ENCODE measurements at places on chromosomes 4 and X.

DNA sequence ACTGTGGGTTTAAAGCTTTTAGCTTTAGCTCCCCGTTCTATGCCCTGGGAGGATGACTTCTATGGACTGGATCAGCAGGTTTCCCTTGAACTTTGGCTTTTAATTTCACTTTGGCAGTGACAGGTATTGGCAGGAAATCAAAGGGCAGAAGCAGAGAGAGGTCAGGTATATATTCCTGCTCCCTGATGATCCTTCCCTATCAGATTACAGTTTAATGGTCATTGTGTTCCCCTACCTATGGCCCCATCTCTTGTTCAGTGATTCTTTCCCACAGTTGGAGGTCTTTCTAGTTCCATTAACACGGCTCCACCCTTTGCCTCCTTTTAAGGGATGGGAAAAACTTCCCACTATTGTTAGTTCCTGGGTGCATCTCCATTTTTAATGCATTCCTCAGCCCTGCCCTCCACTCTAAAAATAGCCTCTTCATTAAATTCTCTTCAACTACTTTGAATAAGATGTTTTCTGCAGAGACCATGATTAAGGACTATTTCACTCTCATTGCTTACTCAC lies 107.8 kb upstream of the TMEM47 start:
- no peak for DNase-seq

DNA sequence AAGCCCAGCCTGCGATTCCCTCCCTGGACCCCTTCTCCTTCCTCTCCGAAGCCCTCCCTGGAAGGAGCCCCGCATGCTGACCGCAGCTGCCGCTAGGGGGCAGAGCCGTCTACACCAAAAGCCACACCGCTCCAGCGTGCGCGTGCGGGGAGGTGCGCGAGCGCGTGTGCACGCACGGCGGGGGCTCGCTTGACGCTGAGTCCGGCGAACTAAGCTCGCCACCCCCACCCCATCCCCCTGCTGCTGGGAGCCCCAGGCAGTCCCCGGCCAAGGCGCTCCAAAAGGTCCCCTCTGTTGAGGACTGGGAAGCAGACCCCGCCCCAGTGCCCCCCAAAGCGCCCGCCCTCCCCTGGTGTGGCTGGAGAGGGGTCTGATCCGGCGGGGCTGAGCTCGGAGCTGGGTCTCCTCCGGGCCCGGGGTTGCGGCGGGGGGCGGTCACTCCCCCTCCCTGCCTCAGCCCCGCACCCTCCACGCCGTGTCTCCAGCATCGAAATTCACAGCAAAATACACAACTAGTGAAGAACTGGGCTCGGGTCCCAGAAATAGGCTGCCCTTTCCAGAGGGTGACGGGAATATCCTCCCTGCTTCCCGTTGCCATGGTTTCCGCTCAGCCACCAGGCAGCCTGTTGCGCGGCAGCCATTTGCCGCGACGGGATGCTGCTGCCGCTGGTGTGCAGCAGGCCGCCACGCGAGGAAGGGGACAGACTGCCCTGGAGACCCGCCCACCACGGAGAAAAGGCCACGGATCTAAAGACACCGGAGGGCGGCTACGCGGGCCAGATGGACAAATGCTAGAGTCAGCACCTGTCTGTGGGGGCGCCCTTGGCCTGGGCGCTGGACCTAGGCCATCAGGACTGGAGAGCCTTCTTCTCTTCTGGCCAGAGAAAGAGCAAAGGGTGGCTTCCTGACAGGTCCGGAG lies 11.2 kb upstream of the CCNQ start:
- DNase-seq: peak; percentile 38

GRCh38 chr4:161254375-161254774 lies 909.4 kb downstream of the FSTL5 start:
- no peak for DNase-seq

DNA sequence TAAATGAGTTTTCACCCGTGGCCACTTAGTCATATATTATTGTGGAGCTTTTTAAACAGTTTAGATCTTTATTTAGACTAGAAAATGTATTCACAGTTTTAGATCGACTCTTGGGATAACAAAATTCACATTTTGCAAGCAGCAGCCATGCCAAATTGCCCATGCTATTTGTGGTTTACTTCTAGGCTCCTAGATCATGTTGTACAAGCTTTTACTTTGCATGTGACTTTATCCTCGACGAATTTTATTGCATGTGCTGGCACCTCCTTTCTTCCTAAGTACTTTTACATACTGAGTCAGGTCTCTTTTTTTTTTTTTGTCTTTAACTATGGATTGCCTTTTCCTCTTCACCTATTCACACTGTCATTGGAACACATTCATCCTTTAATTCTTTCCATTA lies 23.2 kb downstream of the BBS12 start:
- no peak for DNase-seq

DNA sequence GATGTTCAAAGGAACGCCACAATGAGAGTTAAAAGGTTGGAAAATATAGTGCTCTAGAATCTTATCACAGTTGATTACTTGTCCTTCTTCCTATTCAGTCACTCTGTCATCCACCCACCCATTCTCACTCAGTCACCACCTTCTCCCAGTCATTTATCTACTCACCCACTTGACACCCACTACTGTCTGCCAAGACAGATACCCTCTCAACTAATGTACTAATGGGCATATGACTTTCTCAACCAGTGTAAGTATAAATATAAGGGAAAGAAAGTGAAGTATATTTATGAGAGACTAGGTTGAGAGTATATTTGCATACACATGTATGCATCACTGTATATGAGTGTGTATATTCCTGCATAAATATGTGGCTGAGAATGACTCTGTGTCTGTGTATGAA lies 20.0 kb downstream of the MID2 start:
- no peak for DNase-seq

DNA sequence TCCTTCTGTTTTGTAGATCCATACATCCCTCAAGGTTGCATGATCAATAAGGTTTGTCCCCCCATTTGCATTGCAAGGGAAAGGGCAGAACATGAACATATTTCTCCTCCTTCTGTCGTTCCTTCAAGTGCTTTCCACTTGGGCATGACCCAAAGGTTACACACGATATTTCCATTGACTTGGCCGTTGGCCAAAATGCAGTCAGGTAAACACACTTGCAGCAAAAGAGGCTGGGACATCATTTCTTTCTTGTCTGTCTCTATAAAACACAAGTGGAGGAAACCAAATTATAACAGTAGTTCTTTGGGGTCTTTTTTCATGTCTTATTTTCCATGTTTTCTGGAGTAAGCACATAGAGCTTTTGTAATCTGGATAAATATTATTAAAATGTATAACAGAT lies 156.1 kb downstream of the FRAS1 start:
- DNase-seq: no peak

GRCh38 chrX:143002206-143002605 lies 23.5 kb upstream of the SPANXN4 start:
- DNase-seq: no peak

DNA sequence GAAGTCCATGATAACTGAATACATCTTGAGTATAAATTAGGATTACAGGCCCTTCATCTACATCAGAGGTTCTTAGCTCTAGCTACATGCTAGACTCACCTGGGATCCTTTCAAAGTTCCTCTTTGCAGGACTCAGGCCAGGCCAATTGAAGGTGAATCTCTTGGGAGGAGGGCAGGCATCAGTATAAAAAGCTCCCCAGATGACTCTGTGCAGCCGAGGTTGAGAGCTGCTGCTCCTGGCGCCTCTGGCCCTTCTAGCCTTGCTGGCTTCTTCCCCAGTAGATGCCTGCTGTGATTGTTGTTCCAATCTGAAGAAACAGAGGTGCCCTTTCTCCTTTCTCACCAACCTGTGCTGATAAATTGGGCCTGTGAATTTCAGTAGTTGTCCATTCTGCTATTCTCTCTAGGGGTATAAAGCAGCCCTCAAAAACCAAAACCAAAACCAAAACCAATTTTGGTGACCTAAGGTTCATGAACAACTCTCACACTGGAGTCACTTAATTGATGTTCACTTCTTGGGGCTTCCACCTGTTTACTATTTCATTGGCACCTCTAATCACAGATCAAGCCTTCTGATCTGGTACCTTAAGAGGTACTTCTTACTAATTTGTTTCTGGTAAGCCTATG lies 78.7 kb downstream of the SUPT20HL2 start:
- DNase-seq: no peak

DNA sequence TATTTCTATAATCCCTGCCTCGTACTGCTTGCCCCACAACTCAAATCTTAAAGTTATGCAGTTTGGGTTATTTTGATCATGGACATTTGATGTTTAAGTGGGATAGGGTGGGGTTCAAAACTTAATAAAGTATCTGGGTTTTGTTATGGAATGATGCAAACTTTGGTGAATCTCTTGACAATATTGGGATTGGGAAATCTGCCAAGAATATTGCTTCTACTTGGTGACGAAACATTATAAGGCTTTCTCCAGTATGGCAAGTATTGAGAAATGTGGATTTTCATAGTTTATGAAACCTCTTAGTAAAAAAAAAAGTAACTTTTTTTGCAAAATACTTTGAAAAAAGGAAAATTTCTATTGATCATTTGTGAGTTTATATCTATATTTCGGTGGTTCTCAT lies 130.8 kb upstream of the SFRP2 start:
- DNase-seq: no peak

GRCh38 chr4:112897543-112897942 lies 151.9 kb upstream of the ANK2 start:
- DNase-seq: no peak

GRCh38 chr4:859496-859895 lies 33.6 kb upstream of the CPLX1 start:
- DNase-seq: no peak

GRCh38 chr4:17310269-17310652 lies 201.6 kb downstream of the QDPR start:
- no peak for DNase-seq

GRCh38 chr4:98467627-98468072 lies 190.8 kb downstream of the TSPAN5 start:
- peak; percentile 76 for DNase-seq

GRCh38 chr4:120753854-120754253 lies 168.7 kb downstream of the PRDM5 start:
- DNase-seq: no peak
